Activated naive CD4-positive, alpha-beta T cell treated with Interleukin-2 at 50 U/mL for 16 hours (primary cell): ENCODE measurements at places on chromosomes 5 and 9.

- DNase-seq: no peak
These were observed 80.0 kb downstream of the OXCT1 start for GRCh38 chr5:41790038-41790776.

GRCh38 chr5:159582756-159583541 is 252.7 kb upstream of the IL12B start:
- no peak for DNase-seq

GRCh38 chr9:135308821-135309762 is 170.5 kb upstream of the PPP1R26 start:
- no peak for DNase-seq

- no peak for DNase-seq
These were observed 52.4 kb upstream of the CTXN3 start for GRCh38 chr5:127596501-127596900.

DNA sequence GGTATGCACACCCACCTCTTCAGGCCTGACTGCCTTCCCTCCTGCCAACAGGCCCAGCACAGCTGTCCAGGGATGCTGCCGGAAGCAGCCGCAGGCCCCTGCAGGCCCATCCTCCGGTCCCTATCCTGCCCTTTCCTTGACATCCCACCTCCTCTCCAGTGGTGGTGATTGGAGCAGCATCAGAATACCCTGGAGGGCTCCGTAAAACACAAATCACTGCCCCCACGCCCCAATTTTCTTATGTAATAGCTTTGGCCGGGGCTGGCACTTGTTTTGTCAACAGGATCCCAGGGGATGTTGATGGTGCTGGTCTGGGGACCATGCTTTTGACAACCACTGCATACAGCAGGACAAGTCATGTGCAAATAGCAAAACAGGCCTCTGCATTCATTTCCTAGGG is 274.5 kb downstream of the GADD45G start:
- DNase-seq: no peak

- DNase-seq: no peak
These were observed 47.8 kb upstream of the SNX2 start for GRCh38 chr5:122727112-122727541.

DNA sequence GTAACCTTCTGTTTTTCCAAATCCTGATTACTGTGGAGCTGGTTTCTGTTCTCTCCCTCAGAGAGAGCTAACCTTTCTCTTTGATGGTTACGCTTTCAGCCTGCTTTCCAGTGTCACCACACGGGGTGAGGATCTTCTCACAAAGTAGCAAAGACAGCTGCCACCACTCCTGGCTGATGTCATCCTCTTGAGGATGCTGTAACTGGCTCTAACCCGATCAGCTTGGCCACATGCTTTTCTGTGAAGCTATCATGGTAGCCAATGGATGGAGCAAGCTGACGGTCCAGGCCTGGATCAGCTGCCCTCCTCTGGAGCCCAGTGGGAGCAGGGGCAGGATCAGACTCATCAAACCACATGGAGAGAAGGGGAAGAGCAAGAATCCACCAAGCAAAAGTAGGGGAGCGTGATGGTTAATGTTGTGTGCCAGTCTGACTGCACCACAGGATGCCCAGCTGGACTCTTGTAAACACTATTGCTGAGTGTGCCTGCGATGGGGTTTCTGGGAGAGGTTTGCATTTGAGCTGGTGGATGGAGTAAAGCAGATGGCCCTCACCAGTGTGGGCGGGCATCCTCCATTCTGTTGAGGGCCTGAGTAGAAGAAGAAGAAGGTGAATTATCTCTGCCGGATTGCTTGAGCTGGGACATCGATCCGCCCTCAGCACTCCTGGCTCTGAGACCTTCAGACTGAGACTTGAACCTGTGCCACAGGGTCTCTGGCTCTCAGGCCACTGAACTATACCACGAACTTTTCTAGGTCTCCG is 26.8 kb upstream of the ZNF354A start:
- no peak for DNase-seq

DNA sequence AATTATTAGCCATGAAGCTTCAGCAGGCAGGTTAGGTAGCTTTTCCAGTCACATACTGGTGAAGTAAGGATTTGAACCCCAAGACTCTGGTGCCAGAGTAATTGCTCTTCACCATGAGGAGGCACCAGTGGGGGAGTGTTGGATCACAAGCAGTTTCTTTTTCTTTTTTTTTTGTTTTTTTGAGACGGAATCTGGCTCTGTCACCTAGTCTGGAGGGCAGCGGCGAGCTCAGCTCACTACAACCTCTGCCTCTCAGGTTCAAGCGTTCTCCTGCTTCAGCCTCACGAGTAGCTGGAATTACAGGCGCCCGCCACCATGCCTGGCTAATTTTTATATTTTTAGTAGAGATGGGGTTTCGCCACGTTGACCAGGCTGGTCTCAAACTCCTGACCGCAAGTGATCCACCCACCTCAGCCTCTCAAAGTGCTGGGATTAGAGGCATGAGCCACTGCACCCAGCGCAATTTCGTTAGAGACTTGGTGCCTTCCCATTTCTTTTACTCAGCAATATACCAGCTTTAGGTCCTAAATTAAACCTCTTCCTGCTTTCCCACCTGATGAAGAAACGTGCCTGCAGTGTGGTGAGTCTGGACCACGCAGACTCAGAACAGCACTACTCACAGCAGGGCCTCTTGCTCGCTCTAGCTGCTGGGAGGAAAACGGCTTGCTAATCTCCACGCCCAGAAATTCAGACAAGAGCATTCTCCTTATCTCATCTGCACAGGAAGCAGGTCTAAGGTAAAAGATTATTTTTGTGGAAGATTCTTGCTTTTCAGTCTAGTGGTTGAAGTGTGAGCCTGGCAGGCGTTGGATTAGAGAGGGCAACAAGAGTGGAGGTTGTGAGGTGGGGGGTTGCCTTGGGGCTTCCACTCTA is at the start of gene S100Z:
Gene S100Z, plus strand, starts transcription at position 596 of the 873 bp plus-strand sequence. CDS start 25,346 bp downstream, outside the sequence.
- DNase-seq: peak; percentile 36

DNA sequence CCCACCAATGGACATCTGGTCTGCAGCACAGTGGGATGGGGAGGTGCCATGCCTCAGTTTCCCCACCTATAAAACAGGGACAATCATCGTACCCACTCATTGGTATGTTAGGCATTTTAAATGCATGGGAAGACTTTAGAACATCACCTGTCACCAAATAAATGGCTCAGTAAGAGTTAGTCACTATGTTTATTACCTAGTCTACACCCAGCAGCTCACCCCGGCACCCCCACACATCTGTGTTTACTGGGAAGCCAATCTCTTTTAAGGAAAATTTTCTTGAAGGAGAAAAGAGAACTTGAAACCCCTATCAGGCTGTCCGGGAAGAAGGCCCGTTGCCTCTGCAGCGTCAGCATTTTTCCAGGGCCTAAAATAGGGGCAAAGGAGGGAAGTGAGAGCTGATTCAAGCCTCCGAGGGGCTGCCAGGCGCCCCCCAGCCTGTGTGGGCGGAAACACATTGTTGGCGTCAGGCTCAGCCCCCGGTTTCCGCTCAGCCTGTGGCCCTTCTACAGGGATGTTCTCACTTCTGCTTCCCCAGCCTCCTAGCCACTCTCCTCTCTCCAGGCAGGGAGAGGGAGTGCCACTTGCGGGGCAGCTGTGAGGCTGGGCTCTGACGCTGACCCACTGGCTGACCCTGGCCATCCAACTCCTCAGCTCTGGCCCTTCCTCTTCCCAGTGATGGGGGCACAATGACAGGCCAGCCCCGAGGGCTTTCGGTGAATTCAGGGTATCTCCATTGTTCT is 4.6 kb downstream of the CSF1R start:
- DNase-seq: no peak

DNA sequence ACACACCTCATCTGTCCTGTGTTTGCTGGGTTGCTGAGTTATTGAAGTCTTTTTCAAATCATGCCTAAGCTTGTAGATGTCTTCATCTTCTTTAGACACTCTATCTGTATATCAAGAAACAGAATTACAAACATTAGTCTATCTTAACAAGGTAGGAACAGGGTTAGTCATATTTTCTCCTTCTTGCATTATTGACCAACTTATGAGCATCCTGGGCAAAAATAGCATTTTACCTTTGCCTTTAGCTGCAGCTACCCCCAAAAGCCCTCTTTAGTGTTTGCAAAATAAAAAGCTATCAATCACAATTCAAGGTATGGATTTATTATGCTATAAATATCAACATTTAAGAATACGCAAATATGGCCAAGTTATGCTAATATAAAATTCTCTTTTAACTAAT is 3.4 kb downstream of the PLK2 start:
- no peak for DNase-seq

DNA sequence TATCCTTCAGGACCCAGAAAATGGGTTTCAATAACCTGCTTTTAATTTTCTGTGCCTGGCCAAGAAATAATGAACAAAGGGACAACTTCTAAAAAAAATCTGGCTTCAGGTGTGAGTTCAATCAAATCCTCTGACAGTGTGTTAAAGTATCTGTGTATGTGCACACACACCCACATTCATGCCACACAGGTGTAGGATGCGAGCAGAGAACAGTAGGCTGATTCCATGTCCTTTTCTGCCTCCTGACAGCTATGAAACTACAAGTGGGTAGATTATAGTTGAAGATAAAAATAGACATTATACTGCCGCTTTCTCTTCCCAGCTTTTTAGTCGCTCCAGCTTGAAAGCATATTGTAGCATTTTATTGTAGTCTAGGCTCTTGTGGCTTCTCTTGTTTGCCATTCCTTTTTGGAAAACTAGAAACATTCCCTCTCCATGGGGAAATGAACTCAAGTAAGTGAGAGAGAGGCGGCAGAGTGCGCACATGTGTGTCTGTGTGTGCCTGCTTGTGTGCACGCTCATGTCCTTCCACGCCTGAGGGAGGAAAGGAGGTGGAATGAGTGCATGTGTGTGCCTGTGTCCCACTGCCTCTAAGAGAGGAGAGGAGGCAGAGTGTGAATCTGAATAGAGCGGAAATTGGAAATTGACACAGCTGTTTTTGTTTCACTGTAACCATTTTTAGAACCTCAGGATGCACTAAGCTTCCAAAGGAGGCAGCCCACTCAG is 273.0 kb downstream of the ELAVL2 start:
- DNase-seq: no peak

DNA sequence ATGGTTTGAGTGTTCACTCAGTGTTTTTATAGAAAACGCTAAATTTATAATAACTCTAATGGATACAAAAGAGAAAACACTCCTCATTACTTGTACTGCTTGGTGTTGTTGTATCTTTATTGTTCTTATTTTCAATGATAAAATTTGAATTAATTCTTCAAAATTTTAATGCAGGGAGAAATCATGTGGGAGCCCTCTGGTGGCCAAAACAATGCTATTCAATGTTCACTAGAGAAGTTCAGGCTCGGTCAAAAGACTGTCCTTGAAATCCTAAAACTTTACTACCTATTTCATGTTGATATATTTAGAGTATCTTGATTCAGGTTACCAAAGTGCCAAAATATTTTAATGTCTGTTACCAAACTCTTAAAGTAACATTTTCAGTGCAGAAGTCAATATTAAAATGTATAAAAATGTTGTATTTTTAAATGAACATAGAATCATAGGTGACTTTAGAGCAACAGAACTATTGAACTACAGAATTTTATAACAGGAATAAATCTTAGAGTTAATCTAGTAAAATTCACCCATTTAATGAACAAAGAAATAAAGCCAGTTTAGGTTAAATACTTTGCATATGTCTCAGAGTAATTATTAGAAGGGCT is 1259.8 kb downstream of the PTPRD start:
- DNase-seq: no peak

DNA sequence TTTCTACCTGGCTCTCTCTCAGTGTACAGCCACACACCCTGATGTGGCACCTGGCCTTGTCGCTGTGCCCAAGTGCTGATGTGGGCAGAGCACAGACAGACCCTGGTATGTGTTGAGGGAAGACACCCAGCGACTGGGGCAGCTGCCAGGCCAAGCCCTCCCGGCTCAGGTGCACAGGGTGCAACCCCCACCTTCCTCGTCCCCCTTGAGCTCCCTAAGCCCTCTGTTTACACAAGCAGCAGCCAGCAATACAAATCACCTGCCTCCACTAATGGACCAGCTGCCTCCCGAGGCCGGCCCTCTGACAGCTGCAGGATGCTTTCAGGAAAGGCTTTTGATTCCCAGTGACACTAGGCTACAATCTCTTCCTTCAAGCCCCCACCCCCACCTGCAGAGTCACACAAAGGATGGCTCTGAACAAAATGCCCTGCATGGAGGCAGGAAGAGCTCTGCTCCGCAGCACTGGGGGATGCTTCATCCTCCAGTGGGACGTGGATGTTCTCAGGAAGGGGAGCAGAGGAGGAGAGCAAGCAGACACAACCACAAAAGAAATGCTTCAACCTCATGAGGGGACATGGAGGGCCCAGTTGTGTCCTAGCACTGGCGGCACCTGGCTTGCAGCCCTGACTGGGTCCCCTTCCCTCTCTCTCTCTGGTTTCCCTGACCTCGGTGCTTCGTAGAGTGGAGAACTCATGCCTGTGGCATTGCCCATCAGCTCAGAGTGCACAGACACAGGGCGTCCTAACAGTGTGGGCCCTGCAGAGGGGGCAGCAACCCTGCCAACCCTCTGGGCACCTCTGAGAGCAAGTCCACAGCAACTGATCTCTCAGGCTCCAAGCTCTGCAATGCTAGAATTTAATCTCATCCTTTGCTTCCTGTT is 140.8 kb downstream of the BARX1 start:
- DNase-seq: no peak

GRCh38 chr9:133980864-133981588 is 11.1 kb downstream of the VAV2 start:
- DNase-seq: no peak

DNA sequence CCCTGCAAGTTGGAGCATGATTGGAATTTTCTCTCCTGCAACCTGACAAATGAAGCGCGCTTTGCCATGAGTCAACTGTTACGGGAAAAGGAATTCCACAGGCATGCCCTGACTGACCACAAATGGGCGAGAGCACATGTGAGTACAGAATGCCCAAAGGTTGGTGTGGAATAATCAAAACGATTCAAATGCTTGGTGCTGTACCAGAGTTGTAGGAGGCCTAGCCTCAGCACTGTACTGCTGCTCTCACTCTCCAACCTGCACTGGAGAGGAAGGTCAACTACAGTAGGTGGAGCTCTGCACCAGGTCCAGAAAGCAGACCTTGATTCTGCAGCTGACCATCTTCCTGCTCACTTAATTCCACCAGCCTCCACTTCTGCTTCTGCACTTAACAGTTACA is 406.9 kb upstream of the ACTBL2 start:
- no peak for DNase-seq

DNA sequence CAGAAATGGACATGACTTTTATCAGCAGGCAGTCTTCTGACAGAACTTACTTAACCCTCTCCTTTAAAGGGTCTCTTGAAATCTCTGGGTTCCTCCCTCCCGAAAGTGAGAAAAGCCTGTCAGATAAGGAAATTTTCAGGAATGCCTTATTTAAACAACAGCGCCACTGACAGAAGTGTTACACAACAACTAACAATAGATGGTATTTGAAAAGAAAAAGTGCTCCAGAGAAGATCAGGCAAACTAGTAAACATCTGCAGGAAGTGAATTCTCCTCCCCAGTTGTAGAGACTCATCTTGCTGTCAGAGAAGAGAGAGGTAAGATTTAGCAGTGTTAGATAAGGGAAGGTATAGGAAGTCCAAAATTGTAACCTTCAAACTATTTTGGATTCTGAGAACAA is 107.2 kb upstream of the NFIL3 start:
- DNase-seq: no peak

DNA sequence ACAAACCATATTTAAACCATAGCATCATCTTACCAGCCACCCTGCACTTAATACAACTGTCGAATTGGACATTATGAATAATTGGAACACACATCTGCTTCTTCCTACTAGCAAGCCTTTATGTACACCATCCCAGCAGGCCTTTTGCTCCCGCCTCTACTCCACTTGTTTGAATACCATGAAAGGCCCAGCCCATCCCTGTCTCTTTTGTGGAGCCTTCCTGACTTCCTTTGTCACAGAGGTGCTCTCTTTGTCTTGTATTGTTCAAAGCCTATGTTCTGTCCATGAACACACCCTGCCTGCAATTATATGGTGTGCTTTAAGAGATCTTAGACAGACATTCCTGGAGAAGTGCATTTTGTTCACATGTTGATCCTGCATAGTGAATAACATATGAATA is 465.7 kb downstream of the DIRAS2 start:
- no peak for DNase-seq
